ENCODE measurements at places on chromosomes 12 and 14. TPM values are rescaled to one million over a fixed set of nuclear protein-coding genes. Genes with fewer than 3 reads are reported as not detected.

LRTM2 gene
- 0.07 TPM for total RNA-seq

MFAP5 gene
- total RNA-seq, result not detected

CERS5 gene
- total RNA-seq, result 115 TPM

CLEC2A gene
- total RNA-seq, result not detected

UNC79 gene
- total RNA-seq, result 0.02 TPM

POTEM gene
- not detected for total RNA-seq

RFX4 gene
- not detected for total RNA-seq

NTF3 gene
- total RNA-seq, result not detected

BCL11B gene
- total RNA-seq, result 34.9 TPM

HAL gene
- 0.57 TPM for total RNA-seq

ADGRD1 gene
- total RNA-seq, result 7.7 TPM

AKAP5 gene
- total RNA-seq, result 2.5 TPM

TTC6 gene
- total RNA-seq, result not detected

EGLN3 gene
- total RNA-seq, result 16.0 TPM

FZD10 gene
- total RNA-seq, result not detected

MYH6 gene
- total RNA-seq, result 0.14 TPM

TAS2R46 gene
- 1.3 TPM for total RNA-seq

KRT78 gene
- not detected for total RNA-seq

KCNH5 gene
- not detected for total RNA-seq

SRGAP1 gene
- 0.07 TPM for total RNA-seq

SLC25A21 gene
- not detected for total RNA-seq

MUCL1 gene
- total RNA-seq, result not detected

Data from activated T-helper 2 cell treated with anti-CD3 and anti-CD28 coated beads, Interferon-gamma antibody, Interleukin-2, Interleukin-4, amounts not matched to agents 10 μg/mL and 5 μg/mL and 100 μg/mL, durations not matched to agents 14 hours and 24 hours and 36 hours (primary cell).